ENCODE measurements at places on chromosomes 6 and 20.

DNA sequence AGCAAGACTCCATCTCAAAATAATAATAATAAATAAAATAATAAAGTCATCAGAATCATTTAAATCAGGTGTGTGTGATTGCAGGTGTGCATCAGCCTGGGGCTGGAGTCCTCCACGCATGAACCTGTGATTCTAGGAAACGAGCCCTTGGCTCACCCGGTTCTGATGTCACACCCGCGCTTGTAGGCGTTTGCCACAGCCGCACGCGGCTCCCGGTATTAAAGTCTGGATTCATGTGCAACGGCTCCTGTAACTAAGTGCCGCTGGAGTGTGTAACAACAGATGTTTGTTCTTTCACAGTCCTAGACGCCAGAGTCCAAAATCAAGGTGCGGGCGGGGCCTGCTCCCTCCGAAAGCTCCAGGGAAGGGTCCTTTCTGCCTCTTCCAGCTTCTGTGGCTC, 45.2 kb downstream of the KCNQ2 start:
- DNase-seq: no peak

DNA sequence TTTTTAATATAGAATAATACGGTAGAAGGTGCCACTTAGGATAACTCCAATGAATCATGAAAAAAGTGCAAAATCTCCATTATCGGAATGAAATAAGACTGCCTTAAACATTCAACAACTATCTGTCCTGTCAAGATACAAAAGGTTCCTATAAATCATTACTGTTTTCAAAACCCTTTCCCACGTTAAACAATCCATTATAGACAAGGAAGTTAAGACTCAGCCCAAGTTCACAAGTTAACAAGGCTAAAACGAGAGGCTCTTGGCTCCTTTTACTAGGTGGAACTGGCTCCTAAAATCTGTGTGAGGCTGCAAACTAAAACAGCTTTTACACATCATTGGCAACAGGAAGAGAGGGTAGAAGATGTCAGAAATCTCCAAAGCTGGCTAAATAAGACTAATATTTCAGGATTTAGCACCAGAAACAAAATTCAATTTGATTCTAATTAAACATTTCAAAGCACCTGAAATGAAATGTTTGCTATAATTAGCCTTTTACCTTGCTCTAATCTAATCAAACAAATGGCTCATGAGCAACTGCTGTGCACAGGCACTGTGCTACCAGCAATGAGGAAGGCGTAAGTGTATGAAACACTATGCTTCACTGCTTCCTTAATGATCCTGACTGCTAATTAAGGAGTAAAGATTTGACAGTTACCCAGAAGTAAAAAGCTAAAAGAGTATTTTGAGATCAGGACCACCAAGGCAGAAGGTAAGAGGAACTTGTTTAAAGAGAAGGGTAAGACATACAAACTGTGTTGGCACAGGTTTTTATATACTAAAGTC, 109.7 kb downstream of the DST start:
- DNase-seq: no peak

DNA sequence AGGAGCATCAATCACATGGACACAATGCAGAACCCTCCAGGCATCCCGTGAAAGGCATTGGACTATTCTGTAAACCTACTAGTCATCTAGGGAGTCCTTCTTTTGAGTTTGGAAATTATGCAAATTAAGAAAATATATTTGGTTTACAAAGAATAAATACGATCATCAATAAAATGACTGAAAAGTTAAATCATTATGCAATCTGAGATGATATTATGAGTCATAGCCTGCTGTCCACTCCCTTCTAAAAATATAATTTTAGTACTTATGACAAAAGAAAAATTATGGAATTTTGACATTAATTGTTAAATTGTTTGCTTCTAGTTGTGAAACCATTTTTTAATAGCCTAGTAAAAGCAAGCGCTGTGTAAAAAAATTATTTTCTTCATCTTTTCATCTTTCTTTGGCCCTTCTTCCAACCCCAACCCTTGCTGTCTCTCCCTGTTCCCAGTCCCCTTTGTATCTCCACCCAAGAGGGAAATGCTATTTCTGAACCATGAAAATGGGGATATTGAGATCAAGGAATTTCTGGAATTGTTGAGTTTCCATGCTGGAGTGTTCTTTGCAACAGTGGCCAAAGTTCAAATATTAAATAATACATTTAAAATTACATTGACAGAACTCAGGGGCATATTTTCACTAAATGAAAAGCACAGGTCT, 599.8 kb downstream of the COL12A1 start:
- no peak for DNase-seq

DNA sequence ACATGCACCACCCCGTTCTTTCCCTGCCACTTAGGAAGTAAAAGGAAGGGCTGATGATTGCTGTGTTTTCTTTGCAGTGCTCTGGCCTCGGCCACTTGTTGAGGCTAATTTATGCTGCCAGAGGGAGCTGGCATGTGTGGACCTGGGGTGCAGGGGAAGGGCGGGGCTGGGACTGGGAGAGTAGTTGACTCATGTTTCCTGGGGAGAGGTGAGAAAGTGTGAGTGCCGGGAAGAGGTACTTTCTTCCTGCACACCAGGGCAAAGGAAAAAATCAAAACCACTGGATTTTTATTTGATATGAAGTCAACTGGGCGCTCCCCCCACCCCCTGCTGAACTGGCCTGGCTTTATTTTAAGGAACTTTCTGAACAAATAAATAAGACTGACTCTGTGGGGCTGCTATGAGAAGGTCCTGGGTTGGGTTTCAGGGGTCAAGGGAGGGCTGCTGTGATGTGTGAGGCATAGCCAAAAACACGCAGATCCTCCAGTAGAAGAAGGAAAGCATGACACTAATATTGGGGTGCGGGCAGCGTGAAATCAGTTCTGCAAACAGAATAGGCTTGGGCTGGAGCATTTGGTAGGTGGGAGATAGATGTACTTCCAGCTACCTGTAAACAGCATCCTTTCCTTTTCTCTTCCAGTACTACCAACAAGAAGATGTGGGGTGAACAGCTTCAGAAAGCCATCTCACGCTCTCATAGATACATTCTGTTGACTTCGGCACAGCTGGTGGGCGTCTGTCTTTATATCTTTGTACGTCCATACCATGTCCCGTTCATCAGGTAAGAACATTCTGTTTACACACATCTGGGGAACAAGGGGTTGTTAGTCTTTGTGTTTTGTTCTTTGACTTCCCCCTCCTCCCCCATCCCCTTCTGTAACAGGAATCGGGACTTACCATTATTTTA, 87.5 kb downstream of the SYNJ2 start:
- no peak for DNase-seq

GRCh38 chr6:42428326-42429041, 23.2 kb downstream of the TRERF1 start:
- DNase-seq: no peak

DNA sequence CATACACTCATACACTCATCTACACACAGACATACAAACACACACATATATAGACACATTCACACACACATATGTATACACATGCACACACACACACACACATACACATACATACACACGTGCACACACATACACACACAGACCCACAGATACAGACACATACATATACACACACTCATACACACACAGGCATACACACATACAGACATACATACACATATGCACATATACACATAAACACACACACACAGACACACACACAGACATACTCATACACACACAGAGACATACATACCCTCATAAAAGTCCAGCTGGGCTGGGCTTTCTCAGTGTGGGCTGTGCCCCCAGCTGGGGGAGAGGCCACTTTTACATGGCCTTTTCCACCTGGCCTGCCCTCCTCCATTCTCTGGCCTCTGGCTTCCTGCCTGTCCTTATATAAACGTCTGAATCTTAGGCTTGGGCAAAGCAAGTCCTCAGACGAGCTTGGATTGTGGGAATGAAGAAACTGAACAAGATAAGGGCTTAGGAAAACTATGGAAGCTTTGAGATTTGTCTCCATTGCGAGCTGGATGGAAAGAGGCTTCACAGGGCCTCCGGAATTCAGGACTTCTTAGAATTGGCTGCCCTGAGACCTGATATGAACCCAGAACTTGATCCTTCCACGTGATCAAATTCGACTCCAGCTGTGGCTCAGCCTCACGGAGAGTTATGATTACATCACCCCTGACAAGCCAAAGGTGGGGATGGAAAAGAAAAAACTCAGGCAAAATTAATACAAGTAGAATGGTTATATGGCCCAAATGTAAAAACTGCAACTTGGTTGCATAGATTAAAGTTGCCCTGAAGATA, 22.5 kb upstream of the CST3 start:
- DNase-seq: no peak

DNA sequence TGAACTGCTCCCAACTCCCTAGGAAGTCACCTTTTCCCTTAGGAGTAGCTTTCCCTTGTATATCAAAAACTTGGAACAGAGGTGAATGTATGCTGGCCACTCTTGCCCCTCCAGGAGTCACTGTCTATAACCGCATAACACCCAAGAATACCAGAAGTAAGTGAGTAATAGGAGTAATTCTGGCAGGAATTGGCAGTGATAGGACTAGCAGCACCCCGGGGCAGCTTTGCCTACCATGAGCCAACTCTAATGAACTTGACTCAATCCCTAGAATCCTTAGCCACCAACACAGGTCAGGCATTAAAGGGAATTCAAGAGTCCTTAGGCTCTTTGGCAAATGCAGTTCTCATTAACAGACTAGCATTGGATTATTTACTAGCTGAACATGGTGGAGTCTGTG, 28.8 kb upstream of the CD164 start:
- no peak for DNase-seq

DNA sequence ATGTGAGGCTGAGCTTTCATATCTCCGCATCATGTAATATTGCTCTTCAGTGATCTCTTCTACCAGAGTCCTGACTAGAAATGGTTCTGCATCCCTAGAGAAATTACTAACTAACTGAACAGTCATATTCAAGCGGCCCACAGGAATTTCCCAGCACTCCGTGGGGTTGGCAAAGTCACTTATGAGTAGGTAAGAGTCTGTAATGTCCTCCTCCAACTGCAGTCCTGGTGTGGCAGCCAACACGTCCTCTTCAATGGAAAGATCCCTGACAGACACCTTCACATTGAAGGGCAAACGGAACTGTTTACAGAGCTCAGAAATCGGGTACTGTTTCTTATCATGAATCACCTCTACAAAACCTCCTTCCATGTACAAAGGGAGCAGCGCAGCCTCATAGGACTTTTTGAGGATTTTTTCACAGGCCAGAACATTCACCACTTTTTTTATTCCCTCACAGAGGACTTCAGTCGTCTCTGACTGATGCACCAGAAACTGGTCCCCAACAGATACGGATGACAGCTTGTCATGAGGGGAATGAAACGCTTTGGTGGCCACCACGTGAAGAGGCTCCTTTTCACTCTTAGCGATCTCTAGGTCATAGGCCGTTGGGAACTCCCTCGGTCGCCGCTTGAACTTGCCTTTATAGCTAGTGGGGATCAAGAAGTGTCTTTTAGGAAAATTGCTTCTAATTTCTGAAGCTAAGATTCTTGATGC, 87.7 kb downstream of the THEMIS start:
- no peak for DNase-seq

DNA sequence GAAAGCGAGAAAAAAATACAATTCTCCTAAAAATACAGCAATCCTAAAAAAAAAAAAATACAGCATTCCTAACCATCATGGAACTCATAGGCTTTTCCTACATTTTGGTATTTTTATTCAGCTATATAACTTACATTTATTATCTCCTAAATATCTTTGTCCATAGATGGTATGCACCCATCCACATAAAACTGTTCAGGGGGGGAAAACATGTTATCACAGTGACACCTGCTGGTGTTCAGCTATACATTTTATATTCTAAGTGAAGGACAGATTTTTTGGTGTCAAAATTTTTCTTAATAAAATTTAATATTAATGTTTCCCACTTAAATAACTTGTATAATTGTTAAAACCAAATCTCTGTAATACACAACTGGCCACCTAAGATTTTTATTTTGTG, 58.0 kb downstream of the BLOC1S5 start:
- DNase-seq: no peak

GRCh38 chr6:37135835-37136694, 33.9 kb upstream of the PIM1 start:
- no peak for DNase-seq

DNA sequence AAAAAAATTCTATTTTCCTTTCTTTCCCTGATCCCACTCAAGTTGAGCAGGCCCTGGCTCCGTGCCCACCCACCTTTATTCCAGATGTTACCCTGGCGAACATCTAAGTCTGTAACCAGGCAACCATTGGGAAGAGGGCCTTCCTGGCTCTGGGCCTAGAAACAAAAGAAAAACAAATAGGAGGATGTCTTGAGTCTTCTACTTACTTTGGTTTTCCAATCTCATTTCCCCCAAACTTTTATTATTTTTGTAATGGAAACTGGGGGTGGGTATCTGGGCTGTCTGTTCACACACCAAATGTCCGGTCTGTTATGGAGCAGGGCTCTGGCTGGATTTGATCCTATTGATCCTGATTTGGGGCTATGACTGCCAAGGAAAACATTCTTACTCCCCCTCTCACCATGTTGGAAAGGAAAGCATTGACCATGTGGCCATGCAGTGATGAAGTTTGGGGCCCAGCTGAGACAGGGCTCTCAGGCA, 744.1 kb downstream of the DHX35 start:
- DNase-seq: no peak

GRCh38 chr20:49578436-49578835, 10.5 kb upstream of the PTGIS start:
- no peak for DNase-seq

DNA sequence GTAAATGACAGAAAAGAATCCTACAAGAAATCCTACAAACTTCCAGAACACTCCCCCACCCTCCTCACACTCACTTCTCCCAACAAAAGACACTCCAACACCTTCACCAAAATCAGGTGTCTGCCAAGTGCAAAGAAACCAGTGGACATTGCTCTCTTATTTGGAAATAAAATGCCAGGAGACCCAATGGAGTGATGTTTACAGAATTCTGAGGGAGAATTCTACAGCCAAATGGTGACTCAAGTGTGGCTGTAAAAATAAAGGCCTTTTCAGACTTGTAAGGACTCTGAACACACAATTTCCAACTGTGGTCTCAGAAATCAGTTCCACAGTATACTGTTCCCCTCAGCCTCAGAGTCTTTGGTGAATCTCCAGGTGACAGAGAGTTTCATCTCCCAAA, 109.6 kb upstream of the CARMIL1 start:
- DNase-seq: no peak
